ENCODE measurements at places on chromosomes 11 and 22.

DNA sequence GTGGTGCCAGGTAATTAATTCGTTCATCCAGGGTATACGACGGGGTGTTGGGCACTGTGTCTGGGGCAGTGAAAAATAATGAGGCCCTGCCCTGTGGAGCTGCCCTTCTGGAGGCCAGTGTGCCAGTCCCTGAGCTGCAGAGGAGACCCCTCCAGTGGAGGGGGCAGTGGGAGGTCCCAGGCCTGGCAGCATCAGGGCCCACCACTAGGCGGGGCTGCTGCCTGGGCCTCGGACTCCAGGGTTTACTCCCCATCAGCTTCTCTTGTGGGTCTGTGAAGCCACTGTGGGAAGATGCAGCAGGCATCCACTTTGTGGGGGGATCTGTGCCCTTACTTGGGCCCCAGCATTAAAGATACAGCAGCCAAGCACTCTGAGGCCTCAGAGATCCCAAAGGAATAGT lies 17.4 kb upstream of the TMPRSS6 start:
- DNase-seq = no peak

DNA sequence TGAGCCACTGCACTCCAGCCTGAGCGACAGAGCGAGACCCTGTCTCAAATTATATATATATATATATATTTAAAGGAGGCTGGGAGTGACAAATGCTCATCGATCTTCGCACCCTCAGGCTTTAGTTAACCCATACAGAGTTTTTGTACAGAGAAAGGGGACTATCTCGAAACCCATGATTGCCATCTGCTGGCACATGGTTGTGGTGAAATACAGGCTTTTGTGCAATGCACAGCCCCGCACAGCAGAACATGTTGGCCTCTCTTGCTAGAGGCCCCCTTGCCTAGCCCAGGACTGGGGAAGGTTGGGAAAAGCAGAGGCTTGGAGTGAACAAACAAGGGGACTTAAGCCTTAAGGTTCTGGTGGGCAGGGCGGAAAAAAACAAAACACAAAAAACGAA lies 3.6 kb downstream of the MYBPC3 start:
- DNase-seq = no peak

DNA sequence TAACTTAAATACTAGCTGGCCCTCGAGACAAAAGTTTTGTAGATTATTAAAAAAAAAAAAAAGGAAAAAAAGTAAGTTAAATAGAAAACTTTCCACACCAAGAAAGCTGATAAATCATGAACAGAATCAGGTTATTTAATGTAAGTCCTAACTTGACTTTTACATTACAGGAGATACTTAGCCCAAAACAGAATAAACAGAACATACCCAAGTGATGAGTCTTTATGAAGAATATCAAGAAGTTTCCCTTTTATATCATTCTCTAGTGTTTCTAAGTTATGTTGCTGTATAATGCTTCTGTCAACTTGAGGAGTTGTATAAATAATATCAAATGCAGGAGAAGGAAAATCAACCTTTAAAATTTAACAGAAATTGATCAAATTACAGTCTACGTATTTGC lies 44.5 kb upstream of the RPS13 start:
- DNase-seq = no peak

GRCh38 chr11:104098132-104098531 lies 61.7 kb downstream of the DDI1 start:
- no peak for DNase-seq

DNA sequence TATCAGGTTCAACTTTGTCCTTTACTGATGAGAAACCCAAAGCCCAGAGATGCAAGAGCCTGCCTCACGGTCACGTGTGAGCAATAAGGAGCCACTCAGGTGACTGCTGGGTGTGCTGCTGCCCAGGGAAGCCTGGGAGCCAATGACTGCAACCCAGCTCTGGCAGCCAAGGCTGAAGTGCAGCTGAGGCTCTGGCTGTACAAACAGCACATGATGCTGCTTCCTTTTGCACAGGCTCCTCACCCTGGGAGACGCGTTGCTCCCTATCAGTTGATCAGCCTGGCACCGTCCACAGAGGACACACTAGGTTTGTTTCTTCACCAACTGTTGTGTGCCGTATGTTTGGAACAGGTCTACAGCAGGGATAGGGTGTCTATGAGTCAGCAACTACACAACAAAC lies 168.7 kb downstream of the EFCAB6 start:
- DNase-seq = no peak

DNA sequence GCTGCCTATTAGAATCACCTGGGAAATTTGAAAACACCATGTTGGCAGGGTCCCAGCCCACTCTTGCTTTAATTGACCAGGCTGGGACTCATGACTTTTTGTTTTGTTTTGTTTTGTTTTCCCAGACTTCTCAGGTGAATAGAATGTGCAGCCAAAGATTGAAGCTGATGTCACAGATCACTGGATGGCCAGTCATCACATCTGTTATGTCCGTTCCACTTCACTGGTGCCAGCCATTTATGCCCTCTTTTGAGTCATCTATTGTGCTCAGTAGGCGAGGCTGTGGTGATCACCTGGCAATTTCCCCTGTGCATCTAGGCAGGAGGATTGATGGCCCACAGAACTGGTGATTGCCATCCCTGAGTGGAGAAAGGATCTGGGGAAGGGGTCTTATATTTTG lies 297.3 kb downstream of the INSC start:
- DNase-seq = no peak

GRCh38 chr11:6319704-6320410 lies 444 bp downstream of the CAVIN3 start:
- DNase-seq = peak; percentile 13

- no peak for DNase-seq
Measured at GRCh38 chr11:5611627-5612026, 13.2 kb upstream of the TRIM34 start.

GRCh38 chr11:65854852-65855837 lies 2.8 kb downstream of the CFL1 start:
- no peak for DNase-seq

- DNase-seq = no peak
Measured at GRCh38 chr11:102891736-102892135, 17.0 kb upstream of the MMP12 start.

DNA sequence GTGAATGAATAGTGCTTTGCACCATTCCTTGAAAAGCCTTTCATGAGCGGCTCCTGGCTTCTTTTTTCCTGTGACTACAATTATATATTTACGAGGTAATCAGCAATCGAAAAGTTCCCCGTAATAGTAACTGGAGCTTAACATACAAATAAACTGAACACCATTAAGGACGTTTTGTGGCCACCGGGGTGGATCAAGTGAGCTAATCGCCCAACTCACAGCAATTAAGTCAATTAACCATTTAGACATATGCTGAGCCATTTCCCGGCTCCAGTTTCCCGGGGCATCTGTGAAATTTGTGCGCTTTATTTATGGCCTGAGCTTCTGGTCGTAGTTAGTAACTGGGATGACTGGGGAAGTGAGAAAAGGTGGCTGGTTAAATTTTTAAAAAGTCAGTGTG lies 465.2 kb downstream of the MIAT start:
- DNase-seq = no peak

DNA sequence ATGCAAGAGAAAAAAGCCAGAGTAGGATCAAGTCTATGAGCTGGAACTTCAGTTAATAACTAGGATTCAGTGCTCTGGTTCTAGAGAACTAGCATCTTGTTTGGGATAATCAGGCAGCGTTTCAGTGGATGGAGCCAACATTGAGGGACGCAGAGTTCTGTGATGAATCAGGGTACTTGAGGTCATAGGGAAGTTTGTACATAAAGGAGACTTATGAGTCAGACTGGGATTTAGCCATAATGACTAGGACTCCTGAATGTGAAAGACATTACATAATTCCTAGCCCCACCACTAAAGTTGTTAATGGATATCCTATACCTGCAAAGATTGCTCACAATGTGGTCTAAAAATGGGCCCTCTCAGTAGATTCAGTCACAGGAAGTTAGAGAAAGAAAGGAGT lies 6.8 kb downstream of the SLN start:
- no peak for DNase-seq

GRCh38 chr22:29883775-29884097 lies 762 bp downstream of the MTMR3 start:
- DNase-seq = no peak

GRCh38 chr11:122094836-122095235 lies 21.2 kb downstream of the BLID start:
- no peak for DNase-seq

- DNase-seq = no peak
Measured at GRCh38 chr11:75383246-75383645, 16.1 kb upstream of the RPS3 start.

DNA sequence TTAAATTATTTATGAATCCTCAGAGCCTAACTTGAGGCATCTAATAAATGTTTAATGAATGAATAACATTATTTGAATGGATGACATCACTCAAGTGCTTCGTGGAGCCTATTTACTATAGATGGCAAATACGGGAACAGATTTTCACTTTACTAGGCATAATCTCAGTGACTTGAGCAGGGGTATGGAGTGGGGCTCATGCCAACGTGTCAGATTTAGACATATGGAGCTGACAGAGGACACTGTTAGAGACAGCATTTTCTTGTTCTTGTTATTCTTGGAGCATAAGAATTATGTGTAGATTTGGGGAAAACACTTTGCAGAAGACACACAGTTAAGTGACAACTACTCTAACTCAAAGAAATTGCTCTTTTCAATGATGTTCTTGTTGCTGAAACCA lies 78.5 kb downstream of the RDX start:
- no peak for DNase-seq

DNA sequence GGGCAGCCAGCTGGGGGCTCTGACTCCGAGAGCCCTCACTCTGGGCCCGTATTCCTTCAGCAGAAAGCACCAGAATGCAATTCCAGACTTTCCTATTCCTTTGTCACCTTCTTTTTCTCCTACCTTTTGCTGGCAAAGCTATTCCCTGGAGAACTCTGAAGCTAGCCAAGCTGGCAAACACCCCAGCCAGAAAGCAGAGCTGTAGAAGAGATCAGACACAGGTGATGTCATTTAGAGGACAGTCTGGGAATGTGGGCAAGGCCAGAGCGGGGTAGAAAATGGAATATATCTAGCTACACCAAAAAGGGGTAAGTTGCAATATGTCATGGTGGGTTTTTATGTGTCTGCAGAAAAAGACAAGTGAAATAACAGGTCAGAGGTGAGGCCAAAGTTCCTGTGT lies 205.1 kb downstream of the NXPE2 start:
- DNase-seq = no peak

DNA sequence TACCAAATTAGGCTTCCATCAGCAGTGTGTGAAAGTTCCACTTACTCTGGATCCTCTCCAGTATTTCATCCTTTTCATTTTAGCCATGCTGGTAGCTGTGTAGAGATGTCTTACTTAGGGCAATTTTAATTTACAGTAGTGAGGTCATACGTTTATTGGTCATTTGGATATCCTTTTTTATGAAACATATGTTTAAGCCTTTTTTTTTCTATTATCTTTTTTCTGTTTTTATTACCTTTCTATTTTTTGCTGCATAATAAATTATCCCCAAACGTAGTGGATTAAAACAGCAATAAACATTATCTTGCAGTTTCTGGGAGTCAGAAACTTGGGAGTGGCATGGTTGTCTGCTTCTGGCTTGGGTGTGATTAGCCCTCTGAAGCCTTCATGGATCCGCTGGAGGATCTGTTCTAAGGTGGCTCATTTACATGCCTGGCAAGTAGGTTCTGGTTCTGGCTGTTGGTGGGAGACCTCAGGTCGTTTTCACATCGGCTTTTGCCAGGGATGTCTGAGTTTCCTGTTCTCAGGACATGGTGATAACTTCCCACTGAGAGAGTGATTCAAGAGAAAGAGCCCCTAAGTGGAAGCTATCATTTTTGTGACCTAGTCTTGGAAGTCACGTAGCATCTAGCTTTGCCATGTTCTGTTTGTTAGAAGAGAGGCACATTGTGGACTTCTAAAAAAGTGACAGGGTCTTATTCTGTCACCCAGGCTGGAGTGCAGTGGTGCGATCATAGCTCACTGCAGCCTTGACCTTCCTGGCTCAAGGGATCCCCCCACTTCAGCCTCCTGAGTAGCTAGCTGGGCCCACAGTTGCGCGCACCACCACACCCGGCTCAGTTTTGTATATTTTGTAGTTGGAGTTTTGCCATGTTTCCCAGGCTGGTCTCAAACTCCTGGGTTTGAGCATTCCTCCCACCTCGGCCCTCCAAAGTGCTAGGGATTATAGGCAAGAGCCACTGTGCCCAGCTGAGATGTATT lies 38.6 kb downstream of the PPP6R3 start:
- no peak for DNase-seq

DNA sequence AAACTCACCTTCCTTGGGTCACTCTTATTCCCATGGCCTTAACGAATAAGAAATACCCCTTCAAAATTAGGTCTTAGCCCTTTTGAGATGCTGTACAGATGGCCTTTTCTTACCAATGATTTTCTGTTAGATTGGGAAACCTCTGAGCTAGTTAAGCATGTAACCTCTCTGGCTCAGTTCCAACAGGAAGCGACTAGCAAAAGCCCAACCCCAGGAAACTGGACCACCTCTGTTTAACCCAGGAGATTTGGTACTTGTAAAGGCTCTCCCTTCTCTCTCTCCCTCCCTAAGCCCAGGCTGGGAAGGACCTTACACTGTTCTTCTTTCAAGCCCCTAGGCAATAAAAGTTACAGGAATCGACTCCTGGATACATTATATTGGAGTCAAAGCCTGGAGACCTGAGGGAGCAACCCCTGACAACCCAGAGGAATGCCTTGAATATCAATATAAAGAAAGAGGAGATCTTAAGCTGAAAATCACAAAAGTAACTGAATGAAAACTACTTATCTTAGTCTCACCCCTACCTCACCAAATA lies 11.7 kb downstream of the APIP start:
- DNase-seq = no peak

GRCh38 chr11:128626913-128627665 lies 39.7 kb upstream of the ETS1 start:
- no peak for DNase-seq

GRCh38 chr11:112625814-112626213 lies 335.4 kb upstream of the NCAM1 start:
- DNase-seq = no peak

GRCh38 chr11:116693593-116694348 lies 79.0 kb downstream of the BUD13 start:
- DNase-seq = no peak

DNA sequence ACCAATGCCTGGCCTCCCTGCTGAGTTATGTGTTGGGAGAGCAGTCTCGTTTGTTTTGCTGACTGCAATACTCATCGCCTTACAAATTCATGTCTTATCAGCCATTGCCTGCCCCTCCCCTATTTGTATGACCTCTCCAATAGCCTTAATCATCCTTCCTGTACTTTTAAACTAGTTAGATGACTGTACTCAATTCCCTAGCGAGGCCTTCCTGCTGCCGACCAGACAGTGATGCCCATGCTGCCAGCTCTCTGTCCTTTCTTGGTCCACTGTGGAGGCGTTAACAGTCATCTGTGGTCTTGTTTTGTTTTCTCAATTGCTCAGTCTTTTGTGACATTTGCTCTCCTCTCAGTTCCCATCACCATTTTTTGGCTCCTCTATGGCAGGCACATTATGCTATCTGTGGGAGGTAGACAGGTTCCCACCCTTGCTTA lies 20.3 kb upstream of the YPEL1 start:
- no peak for DNase-seq

Measured in cortex of kidney (tissue), 1 donor.